CD4-positive, alpha-beta T cell treated with Interleukin-4 for 4 hours (primary cell): ENCODE measurements at places on chromosomes 12 and 14.

DNA sequence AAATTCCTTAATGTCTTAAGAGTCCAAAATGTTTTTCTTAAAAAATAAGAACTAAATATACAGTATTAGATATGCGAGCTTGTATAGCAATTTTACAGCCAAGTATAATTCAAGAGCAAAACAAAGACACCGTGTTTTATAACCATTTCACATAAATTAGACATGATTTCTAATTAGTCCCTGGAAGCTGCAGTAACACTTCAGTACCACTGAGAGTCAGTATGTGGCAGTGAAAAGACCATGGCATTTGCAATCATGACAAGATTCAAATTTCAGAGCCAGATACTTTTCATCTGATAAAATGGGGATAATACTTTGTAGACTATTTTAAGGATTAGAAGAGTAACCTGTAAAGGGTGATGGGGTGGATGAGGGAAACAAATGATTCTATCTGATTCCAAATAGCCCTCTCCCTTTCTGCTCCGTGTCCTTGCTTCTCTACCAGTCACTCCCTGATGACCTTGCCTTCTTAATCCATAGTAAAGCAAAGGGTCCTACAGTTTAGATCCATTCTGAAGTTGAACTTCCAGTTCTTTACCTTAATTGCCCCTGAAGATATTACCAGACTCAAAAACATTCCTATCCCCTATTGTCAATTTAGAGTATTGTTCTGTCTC lies 145.4 kb upstream of the ABCD2 start:
- peak; percentile 23 for DNase-seq

DNA sequence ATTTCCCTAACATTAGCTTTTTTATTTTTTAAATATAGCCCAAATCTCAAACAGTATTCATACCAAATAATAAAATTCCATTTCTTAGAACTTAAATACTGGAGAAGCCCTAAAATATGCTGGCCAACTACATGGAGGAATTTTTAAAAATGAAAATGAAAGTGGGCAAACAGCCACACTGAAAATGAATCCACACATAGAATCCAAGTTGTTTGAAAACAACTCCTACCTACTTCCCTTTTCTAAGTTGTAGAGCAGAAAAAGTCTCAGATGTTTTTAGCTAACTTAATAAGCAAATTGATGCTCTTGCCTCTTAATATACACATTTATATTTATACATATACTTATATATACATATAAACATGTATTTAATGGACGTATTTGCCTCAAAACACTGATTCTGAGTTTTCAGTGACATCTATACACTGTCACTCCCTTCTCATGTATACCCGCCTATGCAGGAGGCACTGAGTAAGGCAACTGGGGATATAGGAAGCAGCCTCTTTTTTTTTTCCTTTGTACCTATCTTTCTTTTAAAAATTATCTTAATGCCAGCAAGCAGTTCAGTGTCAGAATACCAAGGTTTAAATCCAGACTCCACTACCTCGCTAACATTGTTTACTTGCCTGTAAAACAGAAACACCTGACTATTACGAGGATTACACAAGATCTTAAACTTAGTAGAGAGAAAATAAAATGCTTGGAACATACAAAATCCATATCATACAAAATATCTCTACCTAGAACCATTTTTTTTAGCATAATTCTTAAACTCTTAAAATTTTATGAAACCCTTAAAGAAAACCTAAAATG lies 13.3 kb downstream of the DICER1 start:
- DNase-seq = no peak

- DNase-seq = no peak
These were observed 54.4 kb upstream of the BTG1 start for GRCh38 chr12:92199819-92200576.

DNA sequence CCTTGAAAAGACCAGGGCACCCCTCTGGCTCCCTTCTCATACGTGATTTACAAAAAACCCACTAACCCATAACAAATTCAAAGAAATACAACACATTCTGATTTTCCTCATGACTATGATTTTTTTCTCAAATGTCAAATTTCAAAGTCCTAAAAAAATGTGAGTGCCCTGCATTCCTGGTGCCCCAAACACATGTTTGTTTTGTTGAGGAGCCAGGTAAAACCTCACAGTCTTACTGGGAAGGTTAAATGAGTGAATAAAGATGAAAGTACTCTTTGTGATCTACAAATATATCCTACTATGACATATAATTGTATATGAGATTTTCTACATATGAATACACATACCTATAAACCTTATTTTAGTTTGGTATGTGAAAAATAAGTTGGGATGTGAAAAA lies 30.7 kb downstream of the TPH2 start:
- no peak for DNase-seq

GRCh38 chr12:112992541-112993398 lies 14.5 kb downstream of the OAS2 start:
- DNase-seq = peak; percentile 63

GRCh38 chr12:53300187-53300586 lies 692 bp downstream of the MYG1 start:
- no peak for DNase-seq

DNA sequence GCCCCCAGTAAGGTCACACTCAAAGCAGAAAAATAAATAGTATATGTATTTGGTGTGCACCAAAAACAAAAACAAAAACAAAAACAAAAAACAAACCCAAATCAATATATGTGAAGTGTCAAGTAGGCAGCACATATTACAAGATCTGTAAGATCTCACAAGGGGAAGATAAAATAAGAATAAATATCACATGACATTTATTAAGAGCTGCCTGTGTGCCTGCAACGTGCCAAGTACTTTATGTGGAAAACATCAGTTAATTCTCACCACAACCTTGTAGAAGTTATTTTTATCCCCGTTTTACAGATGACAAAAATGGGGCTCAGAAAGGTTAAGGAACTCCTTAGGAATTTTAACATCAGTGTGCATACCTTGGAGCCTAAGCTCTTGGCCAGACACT lies 26.6 kb downstream of the TRIM9 start:
- no peak for DNase-seq

GRCh38 chr14:34857689-34858449 lies 17.3 kb downstream of the BAZ1A start:
- peak; percentile 52 for DNase-seq

- no peak for DNase-seq
These were observed 157.3 kb downstream of the BTG1 start for GRCh38 chr12:91988086-91988923.

GRCh38 chr12:16587514-16587913 lies 18.4 kb downstream of the LMO3 start:
- DNase-seq = no peak

DNA sequence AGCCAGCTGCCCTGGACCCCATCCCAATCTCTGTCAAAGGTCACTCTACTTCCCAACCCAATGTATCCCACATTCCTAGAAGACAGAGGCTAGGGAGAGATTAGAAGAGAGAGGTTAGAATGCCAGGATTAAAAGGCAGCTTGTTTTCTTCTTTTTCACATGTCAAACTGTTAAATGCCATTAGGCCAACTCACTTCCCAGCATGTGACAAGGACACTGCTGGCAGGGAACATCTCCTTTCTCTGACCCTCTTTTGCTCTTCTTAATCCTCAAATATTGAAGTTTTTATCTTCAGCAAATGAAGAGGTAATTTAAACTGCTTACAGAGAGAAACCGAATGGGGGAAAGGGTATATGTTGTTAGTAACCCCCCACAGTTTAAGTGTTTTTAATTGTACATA lies 89.1 kb downstream of the BBS10 start:
- no peak for DNase-seq

GRCh38 chr12:81263072-81263471 lies 185.2 kb downstream of the ACSS3 start:
- DNase-seq = no peak

DNA sequence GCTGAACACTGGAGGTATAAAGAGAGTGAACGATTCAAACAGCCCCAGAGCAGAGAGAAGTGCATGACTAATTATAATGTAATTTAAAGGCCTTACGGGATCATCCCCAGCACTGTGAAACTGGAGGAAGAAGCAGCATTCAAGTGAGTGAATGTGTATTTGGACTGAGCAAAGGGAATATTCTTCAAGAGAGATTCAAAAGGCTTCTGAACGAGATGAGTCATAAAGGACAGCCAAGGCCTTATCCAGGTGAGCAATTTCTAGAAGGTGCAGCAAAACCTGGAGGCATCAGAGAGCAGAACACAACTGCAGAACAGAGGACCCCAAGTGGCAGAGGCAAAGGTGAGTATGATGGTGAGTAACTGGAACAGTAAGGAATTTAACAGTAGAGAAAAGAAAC lies 127.2 kb downstream of the BCAT1 start:
- DNase-seq = no peak

DNA sequence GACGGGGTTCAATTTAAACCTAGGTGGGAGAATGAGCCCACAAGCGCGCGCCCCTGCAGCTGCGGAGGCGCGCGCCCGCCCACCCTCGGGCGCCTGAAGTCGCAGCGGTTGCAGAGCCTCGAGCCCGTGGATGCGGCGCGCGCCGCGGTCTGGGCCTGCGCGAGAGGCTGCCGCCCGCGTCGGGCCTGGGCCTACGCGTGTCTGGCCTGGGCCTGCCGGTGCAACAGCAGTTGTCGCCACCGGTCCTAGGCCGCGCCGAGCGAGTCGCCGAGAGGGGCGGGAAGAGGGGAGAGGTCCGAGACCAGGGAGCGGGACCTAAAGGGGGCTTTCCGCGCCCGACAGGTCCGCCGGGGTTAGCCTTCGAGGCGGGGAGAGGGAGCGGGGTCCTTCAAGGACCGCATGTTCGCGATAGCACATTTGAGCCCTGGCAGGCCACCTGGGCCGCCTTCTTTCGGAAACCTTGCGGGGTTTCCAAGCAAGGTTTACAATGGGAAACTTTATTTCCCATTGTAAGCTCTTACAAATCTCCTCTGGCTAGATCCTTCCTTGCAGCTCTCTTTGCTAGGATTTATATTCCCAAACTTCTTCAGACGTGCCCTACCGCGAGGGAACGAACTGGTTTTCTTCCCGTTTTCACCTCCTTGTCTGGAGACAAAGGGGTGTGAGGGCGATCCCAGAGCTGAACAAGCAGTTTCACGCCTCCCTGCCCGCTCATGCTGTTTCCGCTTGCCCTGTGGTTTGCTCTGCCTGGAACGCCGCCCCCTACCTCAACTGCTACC lies 6.8 kb downstream of the SIX6 start:
- DNase-seq = no peak

DNA sequence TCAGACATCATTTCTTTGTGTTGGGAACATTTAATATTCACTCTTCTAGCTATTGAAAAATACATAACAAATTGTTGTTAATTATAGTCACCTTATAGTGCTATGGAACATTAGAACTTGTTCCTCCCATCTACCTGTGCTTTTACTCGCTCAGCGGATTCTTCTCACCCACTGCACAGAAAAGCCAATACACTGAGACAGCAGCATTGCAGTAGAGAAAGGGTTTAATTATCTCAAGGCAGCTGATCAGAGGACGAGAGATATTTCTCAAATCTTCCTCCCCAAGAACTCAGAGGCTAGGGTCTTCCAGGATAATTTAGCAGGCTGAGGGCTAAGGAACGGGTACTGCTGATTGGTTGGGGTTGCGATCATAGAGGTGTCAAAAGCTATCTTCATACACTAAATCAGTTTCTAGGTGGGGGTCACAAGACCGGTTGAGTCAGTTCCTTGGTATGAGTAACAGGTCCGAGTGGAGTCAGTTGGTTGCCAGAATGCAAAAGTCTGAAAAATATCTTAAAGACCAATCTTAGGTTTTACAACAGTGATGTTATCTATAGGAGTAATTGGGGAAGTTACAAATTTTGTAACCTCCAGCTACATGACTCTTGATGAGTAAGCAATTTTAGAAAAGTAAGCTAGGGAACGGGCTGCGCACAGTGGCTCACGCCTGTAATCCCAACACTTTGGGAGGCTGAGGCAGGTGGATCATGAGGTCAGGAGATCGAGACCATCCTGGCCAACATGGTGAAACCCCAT lies 173.1 kb downstream of the FBXL14 start:
- no peak for DNase-seq

GRCh38 chr14:100402631-100403030 lies 79.5 kb downstream of the SLC25A47 start:
- no peak for DNase-seq

GRCh38 chr12:119211884-119212283 lies 33.2 kb downstream of the HSPB8 start:
- no peak for DNase-seq

DNA sequence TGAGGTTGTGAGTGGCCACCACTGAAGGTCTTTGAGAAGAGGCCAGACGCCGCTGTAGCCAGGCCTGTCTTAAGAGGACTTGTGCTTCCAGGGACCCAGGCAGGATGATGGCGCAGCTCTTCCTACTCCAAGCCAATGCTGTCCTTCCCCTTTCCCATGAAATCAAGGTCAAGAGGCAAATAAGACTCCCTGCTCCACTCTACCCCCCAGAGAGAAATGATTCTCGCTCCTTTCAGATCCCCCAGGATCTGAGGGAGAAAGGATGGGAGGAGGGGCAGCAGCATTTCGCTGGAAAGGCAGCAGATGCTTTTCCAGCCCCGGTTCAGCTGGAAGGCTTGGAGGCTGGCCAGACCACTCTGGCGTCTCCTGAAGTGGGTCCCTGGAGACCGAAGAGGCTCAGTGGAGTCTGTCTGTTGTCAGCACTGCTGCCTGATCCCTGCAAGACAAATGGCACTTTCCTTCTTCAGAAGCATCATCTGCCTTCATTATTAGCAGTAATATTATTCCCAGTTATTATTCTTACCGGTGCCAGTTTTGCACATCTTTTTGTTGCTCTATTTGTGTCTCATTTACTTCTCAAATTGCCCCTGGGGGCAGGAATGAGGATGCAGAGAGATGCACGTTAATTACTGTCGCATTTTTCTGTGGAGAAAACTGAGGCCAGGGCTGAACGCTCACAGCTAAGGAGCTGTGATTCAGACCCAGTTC lies 51.4 kb downstream of the C14orf132 start:
- no peak for DNase-seq

GRCh38 chr12:67070307-67070600 lies 198.9 kb upstream of the CAND1 start:
- DNase-seq = no peak

- DNase-seq = no peak
These were observed 206.5 kb downstream of the EFCAB11 start for GRCh38 chr14:89748004-89748403.

GRCh38 chr12:47080725-47081502 lies 1.2 kb upstream of the AMIGO2 start:
- DNase-seq = peak; percentile 58

- no peak for DNase-seq
These were observed 8.9 kb downstream of the RBMS2 start for GRCh38 chr12:56530390-56531055.

DNA sequence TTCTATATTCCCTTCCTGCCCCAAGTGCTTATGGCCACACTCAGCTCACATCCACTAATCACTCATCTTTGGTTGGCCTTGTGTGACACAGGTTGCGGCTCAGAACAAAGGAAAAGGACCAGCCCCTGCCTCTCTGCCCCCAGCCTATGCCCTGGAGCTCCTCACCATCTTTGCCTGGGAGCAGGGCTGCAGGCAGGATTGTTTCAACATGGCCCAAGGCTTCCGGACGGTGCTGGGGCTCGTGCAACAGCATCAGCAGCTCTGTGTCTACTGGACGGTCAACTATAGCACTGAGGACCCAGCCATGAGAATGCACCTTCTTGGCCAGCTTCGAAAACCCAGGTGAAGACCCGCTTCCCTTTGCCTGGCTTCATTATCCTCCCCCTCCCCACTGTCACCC lies 15.8 kb upstream of the OAS2 start:
- no peak for DNase-seq
